ENCODE measurements at places on chromosomes 4 and X. TPM values are rescaled to one million over a fixed set of nuclear protein-coding genes. Genes with fewer than 3 reads are reported as not detected.
A peak's percentile ranks its signal among the peaks of the same experiment; 100 is the strongest.

GRCh38 chr4:99649778-99650177 is 7.8 kb downstream of the C4orf54 start:
- DNase-seq, result no peak

DNA sequence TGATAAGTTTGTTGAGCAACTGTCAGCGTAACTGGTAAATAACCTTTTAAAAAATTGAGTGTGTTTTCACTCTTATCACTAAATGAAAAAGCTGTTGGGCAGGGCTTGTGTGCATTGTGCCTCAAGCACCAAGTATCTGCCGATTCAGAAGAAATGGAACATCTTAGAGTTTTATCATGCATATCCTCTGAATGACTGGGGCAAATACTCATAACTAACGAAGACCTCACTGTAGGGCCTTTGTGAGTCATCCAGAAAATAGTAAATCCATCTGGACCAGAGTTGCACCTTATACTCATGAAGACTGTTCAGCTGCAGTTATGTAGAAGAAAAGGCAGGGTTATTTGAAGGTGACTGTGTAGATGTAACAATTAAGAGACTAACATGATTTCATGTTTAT is 222.1 kb downstream of the CAMK2D start:
- DNase-seq, result no peak

- DNase-seq, result no peak
These were observed 48.1 kb upstream of the PLK4 start for GRCh38 chr4:127832585-127832984.

DNA sequence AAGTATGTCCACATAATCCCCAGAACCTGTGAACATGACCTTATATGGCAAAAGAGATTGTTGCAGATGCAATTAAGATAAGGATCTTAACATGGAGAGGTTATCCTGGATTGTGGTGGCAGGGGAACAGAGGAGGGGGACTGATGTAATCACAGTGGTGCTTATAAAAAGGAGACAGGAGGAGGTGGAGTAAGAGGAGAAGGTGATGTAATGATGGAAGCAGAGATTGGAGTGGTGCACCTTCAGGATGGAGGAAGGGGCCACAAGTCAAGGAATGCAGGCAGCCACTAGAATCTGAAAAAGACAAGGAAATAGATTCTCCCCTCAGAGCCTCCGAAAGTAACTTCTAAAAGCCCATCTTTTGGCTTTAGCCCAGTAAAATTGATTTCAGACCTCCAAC is 388.4 kb downstream of the BCOR start:
- no peak for DNase-seq

- DNase-seq, result no peak
These were observed at the start of gene PNCK for GRCh38 chrX:153673428-153674218. TSS of gene PNCK (minus strand) at chrX:153673813. CDS start at chrX:153673076, 737 bp downstream.

DNA sequence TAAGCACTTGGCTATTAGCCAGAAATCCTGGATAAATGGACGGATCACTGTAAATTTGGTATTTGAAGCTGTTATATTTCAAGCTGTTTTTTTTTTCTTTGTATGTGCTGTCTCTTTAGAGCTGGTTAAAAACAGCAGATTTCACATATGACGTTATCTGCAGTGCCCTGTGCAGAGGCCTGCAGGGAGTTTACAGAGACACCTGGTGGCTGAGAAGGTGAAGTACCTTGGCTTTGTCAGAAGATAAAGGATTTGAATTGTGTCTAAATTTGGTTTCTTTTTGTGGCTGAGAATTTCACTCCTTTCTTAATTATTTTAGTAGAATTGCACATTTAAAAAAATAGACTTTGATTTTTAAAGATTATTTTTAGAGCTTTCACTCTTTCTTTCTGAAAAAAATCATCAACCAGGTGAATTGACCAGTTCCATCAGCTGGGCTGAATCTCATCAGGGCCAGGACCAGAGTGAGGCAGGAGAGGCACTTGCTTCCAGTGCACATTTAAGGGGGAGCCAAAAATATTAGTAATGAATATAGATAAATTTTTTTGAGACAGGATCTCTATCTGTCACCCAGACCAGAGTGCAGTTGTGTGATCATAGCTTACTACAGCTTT is 9.6 kb upstream of the CHRNA9 start:
- DNase-seq, result peak; percentile 62

DNA sequence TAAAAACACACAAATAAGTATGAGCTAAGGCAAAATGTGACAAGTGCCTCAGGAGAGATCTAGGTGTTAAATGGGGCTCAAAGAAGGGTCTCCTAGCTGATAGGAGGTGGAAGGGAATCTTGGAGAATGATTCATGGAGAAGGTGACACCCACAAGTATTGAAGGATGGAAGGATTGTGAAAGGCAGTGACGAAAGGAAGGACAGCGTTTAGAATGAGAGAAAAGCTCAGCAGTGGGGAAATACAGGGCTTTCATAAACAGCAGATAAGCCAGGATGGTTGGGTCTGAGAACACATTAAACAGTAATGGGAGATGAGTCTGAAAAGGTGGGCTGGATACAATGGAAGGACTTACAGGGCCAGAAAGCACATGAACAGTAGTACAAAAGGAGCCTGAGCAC is 11.5 kb downstream of the ANXA5 start:
- DNase-seq, result no peak

- no peak for DNase-seq
These were observed 619.2 kb downstream of the RAPGEF2 start for GRCh38 chr4:159722052-159722451.

GRCh38 chr4:42871671-42872290 is 20.7 kb upstream of the GRXCR1 start:
- no peak for DNase-seq

- DNase-seq, result no peak
These were observed 52.9 kb downstream of the SUPT20HL2 start for GRCh38 chrX:24260842-24261550.

- no peak for DNase-seq
These were observed 138.9 kb upstream of the PSAPL1 start for GRCh38 chr4:7573576-7574091.

- no peak for DNase-seq
These were observed 289.4 kb downstream of the INPP4B start for GRCh38 chr4:142556570-142557238.

DNA sequence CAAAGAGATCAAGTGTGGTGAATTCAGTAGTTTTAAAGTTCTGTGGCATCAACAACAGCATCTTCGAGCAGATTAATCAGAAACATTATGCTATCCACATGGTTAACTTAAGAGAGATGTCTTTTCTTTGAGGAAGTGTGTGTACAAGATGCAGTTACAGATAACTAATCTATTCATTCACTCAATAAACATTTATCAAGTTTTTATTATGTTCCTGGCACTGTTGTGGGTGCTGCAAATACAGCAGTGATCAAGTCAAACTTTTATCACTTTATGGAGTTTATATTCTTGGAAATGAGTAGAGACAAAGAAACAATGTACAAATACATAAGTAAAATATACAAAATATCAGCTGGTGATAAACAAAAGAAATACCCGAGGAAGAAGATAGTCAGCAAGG is 66.4 kb downstream of the ATOH1 start:
- no peak for DNase-seq

GRCh38 chrX:67731061-67731460 is 187.2 kb downstream of the AR start:
- DNase-seq, result no peak

DNA sequence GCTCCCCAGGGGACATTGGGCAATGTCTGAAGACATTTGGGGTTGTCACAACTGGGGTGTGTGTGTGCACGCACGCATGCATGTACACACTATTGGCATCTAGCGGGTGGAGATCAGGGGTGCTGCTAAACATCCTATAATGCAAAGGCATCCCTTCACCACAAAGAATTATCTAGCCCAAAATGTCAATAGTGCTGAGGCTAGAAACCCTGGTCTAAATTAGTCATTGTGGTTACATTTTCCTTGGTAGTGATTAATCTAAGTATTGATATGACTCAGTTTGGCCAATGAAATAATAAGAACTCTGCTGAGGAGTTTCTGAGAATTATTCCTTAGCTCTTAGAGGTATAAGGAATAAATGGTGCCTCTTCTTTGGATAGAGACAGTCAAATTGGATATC is 200.2 kb downstream of the CLCN4 start:
- DNase-seq, result no peak

DNA sequence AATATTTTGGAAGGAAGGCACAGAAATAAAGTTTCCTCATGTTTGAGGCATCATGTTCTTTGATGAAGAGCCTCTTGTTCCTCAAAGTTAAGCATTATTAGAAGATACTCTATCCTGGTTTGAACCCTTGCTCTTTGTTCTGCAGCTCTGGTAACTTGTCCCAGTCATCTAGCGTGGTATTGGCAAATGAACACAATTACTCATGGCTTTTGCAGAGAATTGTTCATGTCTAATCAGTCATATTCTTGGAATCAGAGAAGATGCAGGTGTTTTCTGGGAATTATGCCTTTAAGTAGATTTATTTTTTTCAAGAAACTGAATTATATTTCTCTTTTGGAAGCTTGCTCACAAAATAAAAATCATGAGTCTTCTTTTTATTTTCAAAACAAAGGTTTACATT is 52.9 kb upstream of the HPGDS start:
- DNase-seq, result no peak

DNA sequence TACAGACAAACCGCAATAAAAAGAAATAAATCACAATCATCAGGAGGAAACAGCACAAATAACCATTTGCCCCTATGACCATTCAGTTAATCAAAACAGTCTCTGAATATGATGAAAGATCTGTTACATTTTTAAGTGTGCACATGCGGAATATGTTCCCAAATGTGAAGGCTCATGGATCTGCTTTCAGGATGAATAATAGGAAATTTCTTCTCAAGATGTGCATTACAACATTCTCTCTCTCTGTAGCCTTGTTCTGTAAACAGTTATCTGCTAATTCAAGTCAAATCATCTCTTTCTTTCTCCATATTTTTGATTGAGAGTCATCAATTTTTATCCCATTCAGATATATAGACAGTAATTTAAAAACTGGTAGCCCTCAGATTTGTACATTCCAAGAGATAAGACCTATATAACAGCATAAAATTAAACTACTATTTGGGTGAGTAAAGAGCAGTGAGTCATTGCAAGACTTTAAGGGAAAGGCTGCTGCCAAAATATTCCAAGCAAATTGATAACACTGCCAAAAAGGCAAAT is 433.9 kb upstream of the ATOH1 start:
- no peak for DNase-seq

DNA sequence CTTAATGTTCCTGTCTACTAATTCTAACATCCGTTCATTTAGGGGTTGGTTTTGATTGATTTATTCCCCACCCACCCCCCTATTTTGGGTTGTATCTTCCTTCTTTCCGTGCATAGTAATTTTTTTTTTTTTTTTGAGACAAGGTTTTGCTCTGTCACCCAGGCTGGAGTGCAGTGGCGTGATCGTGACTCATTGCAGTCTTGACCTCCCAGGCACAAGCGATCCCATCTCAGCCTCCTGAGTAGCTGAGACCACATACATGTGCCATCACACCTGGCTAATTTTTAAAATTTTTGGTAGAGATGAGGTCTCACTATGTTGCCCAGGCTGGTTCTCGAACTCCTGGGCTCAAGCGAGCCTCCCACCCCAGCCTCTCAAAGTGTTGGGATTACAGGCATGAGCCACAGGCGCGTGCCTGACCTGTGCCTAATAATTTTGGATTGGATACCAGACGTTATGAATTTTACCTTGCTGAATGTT is 79.9 kb downstream of the ZFX start:
- DNase-seq, result no peak

DNA sequence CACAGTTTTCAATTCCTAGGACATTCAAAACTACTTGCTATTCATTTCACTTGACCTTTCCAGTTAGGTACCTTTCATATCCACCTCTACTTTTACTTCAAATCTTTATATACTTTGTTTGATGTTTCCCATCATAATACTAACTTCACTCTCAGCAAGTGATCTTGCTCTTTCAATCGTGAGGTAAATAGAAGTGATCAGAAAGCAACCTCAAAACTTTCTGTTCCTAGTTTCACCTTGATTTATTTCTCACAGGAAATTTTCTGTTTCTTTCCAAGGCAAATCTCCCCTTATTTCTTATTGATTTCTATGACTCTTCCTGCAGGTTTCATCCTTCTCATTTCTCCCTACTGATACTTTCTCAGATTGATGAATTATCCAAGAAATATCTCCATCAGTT is 623.5 kb downstream of the FSTL5 start:
- DNase-seq, result no peak

DNA sequence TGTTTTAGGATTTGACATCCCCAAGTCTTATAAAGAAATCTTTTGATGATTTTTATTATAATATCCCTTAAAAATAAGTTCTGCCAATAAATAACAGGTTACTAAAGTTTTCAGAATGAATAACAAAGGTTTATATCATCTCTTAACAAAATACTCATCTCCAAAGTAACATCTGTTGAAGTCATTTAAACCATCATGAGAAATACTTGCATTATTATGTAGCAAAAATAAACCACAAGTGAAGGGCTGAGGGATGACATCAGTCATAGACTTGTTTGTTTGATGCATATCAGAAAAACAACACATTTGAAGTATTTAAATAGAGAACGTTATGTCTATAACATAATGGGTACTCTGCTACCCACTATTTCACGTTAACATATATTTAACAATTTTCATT is 114.9 kb downstream of the SPOCK3 start:
- DNase-seq, result no peak

DNA sequence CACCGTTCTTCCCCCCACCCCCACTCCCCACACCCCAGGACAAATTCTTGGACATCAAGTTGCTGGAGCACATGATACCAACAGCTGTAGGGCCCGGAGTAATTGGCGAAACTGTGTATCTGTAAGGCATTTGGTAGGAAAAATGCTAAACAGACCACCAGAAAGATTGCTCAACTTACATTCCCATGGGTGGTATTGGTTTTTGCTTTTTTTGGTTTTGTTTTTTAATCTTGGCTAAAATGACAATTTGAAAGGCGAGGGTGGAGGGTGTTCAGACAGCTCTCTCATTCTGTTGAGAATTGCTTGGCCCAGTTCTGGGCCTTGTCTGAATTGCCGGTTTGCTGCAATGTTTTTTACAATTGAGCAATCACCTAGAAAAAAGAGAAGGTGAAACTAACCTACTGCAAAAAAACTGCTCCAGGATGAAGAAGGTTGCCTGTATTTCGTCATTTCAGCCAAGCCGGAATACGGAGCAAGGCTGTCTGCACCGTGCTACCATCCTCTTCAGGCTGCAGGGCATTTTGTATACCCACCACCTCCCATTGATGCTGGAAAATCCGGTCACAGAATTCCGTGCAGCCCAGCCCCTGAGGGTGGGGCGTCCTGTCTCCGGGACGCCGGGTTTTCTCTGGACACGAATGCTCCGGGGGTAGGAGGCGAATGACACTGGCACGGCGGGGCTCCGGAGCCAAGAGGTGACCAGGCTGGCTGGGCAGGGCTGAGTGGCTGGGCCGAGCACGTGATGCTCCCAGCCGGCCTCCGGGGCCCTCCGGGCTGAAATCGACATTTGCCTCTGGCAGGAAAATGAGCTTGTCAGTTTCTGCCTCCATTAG is at the start of gene CLCN4:
Gene CLCN4 (plus strand): TSS at position 777 of the 833 bp plus-strand sequence. CDS start 28,058 bp downstream, outside the sequence.
- DNase-seq, result no peak

GRCh38 chr4:71366766-71367165 is 27.9 kb downstream of the SLC4A4 start:
- DNase-seq, result no peak

Gene ASMT
- 0.10 TPM for polyA plus RNA-seq

Gene RADX
- polyA plus RNA-seq, result 9.3 TPM

Gene CLTRN
- polyA plus RNA-seq, result 21.4 TPM

Gene ZNF157
- 1.6 TPM for polyA plus RNA-seq

Gene MAGEB4
- not detected for polyA plus RNA-seq

Gene USP26
- polyA plus RNA-seq, result not detected

Gene POLN
- polyA plus RNA-seq, result 6.6 TPM
